ENCODE measurements at places on chromosomes 1 and 21.

- peak; percentile 39 for DNase-seq
These were observed 69.9 kb downstream of the ATF6 start for GRCh38 chr1:161836018-161836417.

GRCh38 chr1:3746389-3746829, 5.8 kb upstream of the CCDC27 start:
- no peak for DNase-seq

DNA sequence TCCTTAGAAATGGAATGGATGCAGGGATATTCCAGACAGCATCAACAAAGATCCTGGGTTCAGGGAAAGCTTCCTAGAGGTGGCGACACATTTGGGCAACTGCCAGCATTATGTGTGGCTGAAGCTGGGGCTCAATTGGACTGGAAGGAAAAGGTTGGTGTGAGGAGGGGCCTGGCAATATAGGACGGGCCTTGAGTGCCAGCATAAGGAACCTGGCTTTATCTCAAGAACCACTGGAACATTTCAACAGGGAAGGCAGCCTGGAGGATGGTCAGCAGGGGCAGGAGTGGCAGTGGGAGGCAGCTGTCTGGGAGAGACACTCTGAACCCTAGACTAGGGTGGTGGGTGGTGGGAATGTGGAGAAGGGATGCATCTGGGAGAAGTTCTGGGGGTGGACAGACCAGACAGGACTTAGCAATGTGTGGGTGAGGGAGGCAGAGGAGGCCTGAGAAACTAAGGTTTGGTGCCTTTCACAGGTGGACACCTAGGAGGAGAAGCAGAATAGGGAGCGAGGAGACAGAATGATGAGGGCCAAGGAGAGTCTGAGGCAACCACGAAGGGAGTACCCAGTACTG, 3.5 kb downstream of the SH3BGRL3 start:
- no peak for DNase-seq

DNA sequence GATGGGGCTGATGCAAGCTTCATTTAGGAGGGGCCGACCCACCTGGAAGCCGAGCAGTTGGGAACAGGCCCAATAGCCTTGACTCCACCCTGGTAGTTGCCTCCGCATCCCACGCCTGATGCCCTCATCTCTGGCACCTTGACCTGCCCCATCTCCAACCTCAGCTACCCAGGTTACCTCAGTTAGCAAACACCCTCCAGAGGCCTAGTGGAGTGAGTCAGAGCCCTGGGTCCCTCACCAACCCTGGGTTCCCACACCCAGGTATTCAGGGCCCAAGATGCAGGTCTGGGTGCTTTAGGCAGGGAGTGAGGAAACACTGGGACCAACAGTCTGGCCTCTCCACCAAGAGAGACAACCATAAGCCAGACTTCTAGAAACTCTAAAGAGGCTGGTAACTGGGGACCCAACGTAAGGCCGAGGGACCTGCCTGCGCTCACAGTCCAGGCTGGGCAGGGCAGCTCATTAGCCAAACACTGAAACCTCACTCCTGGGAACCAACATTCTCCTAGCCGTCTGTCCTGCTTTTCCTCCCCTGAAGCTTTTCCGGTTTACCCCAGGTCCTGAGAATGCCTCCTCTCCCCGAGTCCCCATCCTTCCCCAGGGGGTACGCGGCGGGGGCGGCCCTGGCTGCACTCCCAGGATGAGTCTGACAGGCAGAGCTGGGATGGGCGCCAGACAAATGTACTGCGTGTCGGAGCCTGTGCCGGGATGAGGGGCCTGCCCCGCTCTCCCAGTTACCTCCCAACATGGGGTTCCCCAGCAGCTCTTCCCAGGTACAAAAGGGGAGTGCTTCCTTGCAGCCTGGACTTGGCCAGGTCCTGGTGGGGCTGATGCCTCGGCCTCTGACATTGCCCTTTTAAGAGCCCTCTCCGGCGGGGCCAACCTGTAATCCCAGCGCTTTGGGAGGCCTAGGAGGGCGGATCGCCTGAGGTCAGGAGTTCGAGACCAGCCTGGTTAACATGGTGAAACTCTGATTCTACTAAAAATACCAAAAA, 8.9 kb upstream of the CELSR2 start:
- DNase-seq, result peak; percentile 14

GRCh38 chr1:75053207-75053606, 81.0 kb upstream of the LHX8 start:
- DNase-seq, result no peak

DNA sequence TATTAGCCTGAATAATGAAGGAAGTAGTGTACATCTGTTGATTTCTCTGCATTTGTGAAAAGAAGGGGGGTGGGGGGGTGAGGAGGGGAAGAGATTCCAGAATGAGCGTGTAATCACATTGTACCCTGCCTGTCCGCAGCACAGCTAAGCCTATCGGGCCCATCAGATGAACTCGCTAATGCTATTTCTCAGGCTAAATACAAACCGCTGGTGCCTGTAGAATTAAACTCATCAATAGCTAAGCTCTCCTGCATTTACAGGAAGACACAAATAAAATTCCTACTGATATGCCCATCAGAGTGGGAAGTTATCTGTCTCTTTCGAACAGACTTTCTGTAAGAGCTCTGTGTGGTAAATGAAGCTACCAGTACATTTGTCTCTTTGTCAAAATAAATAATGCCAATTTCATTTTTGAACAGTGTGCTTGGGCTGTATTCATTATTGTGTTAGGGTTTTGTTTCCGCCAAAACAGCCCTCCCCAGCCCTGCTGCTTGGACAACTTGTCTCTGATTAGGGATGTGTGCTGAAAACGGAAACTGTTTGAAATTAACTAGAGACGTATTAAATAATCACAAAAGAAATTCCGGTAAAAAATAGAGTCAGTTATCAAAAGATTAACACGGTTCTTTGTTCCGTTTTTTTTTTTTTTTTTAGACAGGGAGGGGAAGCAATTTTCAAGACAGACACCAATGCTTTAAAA, 305.4 kb downstream of the TTLL7 start:
- no peak for DNase-seq

DNA sequence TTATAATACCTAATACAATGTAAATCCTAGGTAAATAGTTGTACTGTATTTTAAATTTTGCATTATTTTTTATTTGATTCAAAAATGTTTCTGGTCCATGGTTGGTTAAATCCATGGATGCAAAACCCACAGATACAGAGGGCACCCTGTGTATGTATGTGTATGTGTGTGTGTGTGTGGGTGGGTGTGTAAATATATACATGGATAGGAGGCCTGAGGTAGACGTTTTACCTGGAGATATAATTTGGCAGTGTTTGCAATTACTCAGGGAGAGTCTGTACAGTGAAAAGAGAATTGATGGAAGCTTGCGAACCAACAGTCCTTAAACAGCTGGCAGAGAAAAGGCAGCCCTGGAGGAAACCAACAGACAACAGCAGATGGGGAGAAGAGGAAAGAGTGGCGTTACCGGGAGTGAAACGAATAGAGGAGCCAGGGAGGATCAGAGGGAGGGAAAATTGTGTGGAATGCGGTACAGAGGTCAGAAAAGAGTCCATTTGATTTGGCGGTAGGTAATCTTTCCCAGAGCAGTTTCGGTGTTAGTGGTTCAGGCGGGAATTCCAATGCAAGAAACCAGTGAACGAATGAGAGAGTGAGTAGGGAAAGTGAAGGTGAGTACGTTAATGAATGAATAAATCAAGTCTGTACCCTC, 47.9 kb upstream of the NBL1 start:
- no peak for DNase-seq

- DNase-seq, result no peak
These were observed 2.7 kb upstream of the SDHB start for GRCh38 chr1:17056551-17056950.

- DNase-seq, result no peak
These were observed 78.8 kb downstream of the TRABD2B start for GRCh38 chr1:47918257-47918867.
